ENCODE measurements at places on chromosomes 13 and 19.
A peak's percentile ranks its signal among the peaks of the same experiment; 100 is the strongest.

GRCh38 chr19:7570761-7571160, 24.9 kb upstream of the CAMSAP3 start:
- no peak for DNase-seq

GRCh38 chr19:1070931-1071791, 4.2 kb downstream of the ARHGAP45 start:
- no peak for DNase-seq

GRCh38 chr13:75699062-75699461, 62.9 kb downstream of the LMO7 start:
- no peak for DNase-seq

DNA sequence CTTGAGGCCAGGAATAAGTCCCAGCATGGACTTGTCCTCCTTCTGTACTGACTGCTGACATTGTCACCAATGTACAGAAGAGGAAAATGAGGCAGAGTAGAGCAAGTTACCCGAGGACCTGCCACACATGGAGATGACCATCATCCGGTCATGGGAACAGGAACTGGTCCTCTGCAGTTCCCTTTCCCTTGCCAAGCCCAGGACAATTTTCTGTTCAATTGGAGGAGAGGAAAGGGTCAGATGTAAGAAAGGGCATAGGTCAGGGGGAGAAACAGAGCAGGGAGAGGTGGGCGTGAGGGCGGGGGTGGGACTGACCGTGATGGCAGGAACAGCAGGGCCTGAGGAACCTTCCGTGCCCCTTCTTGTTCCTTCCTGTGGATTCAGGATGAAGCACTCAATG, 18.6 kb downstream of the PHLDB3 start:
- DNase-seq = no peak

DNA sequence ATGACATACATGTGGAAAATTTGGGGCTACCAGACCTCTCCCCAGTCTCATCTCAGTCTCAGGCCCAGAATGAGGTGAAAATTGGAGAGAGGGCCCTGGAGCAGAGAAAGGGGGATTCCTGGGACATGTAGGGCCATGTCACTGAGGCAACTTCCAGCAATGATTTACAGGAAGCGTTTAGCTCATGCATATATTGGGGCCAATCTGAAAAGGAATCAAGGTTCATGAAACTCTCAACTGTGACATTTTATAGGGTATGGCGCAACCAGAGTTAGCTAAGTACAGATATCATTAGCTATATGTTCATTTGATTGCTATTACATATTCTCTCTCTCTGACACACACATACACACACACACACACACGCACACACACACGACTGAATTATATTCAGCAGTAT, 86.3 kb downstream of the RNASEH2B start:
- DNase-seq = no peak

GRCh38 chr13:69545551-69545950, 562.1 kb upstream of the ATXN8OS start:
- peak; percentile 56 for DNase-seq

DNA sequence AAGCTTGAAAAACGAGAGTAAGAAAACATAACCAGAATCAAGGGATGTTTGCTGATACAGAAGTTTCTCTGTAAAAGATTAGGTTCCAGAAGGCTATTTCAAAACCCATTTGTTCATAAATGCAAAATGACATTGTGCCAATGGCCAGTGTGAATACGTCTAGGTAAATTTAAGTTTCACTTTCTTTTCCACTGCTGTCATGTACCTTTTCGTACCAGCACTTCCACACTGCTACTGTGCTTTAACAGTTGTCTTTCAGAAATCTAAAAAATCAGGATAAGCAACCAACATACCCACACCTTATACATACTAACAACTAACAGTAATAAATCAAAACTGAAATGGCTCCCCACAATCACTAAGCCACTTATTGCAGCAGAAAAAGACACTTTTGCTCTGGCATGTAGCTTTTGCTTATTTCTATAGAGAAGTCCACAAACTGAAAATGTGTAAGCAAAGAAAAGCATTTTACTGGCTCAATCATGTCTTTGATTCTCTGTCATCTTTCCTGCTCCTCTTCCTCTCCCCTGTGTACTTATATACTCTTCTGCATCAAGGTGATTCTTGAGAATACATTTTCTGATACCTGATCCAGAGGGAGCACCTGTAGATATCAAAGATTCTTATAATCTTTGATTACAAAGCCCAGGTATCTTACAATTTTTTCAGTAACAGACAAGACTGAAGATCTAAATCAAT, 34.3 kb downstream of the ELF1 start:
- DNase-seq = no peak

DNA sequence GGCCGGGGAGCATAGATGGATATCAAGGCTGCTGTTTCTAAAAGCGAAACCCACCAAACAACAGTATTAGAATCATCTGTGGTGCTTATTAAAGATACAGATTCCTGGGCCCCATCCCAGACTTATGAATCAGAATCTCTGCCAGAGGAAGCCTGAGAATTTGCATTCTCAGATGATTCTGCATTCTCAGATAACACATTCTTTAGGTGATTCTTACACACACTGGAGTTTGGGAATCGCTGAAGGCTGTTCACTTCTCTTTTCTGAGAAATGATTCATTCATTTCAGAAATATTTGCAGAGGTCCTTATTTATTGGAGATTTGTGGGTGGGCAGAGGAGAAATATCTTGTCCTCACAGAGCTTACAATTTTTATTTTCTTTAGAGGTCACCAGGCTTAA, 24.4 kb downstream of the ALOX5AP start:
- no peak for DNase-seq

- DNase-seq = no peak
Observed at GRCh38 chr19:30128211-30128610, 186.2 kb downstream of the URI1 start.

DNA sequence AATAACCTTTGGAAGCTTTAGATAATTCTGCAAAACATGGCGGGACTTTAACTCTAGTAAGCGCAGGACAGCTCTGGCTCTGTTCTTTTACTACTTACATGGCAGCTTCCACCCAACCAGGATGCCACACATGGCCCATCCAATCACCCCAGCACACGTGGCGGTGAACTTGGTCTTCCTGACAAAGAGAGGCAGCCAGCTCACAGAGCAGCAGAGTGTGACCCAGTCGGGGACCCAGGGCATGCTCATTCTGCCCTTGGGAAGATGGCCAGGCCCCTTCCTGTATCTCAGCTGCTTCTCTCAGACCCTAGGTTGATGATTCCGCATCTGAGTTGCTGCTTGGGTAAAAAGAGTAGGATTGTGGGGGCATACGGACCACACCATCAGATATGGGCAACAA, 172.1 kb downstream of the USP12 start:
- DNase-seq = no peak

DNA sequence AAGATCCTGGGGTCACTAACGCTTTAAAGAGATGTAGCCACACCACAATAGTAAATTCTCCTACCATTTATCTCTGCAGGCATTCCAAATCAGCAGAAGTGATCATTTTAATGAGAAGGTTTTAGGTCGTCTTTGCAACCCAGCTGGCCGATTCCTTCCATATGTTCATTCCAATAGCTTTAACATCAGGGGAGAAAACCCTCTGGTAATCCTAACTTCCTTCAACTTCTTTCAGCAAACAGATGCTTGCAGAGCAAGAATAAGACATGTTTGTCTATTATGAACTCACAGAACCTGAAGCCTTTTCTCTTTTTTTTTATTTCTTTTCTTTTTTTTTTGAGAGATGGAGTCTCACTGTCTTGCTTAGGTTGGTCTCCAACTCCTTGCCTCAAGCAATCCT, 498.6 kb upstream of the SLITRK1 start:
- no peak for DNase-seq

DNA sequence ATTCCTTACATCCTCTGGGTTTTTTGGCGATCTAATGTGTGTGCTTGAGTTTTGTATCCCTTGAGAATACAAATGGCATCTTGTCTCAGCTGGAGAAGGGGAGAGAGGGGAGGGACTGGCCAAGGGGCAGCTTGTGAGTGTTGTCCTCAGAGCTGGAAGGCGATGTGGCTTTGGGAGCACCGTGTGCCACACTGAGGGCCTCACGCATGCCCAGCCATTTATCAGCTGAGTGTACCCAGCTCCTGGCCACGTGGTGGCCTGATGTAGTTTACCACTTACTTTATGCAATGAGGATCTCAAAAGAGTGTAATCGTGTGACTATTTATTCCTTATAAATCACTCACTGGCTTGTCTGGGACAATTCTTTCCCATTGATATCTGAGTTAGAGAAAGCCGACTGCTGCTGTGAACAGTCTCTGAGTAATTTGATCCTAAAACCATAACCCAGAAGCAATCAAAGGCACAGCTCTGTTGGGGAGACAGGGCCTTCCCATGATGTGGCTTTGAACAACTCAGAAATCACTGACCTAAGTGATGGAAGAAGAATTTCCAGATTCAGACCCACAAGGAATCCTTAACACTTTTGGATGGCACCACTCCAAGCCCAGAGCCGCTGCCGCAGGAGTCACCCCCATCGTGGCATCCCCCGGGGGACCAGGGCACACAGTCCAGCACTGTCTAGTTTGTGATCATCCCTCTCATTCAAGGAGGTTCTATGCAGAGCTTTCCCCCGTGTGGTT, 53.9 kb upstream of the MTIF3 start:
- peak; percentile 42 for DNase-seq

DNA sequence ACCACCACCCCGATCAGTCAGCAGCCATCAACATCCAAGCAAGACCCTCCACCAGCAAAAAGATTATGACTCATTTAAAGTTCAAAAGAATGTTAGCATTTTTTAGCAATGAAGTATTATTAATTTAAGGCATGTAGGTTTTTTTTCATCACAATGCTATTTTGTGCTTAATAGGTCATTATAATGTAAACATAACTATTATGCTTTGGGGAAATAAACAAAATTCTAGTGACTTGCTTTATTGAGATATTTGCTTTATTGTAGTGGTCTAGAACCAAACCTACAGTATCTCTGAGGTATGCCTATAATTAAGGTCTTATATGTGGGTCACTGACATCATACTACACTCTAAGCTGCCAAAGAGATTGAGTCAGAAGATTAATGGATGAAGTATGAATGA, 20.0 kb downstream of the KLF12 start:
- DNase-seq = no peak

- peak; percentile 13 for DNase-seq
Observed at GRCh38 chr13:79966493-79966895, 374.4 kb downstream of the SPRY2 start.

DNA sequence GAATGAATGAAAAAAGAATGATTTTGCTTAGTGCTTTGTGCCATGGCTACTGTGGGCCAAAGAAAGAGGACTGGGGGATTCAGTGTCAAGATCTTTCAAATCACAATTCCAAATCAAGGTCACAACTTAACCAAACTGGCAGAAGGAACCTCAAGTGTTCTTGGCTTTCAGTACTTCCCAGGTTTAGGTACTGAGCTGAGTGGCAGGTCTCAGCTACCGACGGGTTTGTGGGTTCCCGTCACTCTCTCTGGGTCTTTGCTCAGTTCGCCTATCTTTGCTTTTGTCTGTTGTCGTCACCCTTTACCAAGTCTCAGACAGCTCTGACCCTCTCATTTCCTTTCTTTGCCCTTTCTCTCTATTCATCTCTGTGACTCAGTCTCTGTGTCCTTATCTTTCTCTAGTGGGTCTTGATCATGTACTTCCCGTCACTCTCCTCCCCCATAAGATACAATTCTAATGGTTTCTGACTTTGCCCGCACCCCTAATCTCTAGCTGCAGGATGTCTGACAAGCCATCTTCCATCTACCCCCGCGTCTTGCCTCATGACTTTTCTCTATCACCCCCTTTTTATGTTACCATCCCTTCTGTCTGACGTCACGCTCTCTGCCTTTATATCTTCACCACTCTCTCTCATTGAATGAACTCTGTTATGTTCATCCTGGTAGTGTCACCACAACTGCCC, 33.3 kb upstream of the LRRC4B start:
- no peak for DNase-seq

- peak; percentile 1 for DNase-seq
Observed at GRCh38 chr13:98751861-98752466, 508 bp downstream of the SLC15A1 start.

DNA sequence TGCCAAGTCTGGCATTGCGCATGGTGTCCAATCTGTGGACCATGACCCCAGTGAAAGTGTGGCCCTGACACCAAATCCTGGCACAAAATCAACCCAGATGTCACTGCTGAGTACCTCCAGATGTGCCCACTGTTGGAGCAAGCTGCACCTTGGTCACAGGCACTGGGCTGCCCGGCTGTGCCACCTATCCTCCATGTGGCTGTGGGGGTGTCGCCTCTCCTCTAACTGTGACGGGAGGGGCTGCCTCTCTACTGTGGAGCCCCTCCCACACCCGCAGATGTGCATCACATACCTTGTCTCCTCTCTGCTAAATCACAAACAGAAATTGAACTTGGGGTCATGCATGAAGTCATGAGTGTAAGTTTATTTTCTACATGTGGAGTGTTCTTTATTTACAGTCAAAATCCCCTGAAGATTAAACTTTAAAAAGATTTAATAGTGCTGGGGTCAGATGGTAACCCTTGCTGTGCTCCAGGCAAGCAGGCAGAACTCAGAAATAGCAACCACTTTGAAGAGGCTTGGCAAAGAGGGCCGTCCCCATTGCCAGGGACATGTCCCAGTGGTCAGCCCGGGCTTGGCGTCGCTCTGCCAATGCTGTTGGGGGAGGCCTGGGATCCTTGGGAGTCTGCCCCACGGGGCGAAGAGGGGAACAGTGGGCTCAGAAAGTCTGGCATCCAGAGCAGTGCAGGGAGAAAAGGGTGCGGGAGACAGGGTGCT, 46.4 kb upstream of the ZNF536 start:
- DNase-seq = no peak

- no peak for DNase-seq
Observed at GRCh38 chr13:21913010-21913409, 242.1 kb downstream of the FGF9 start.

GRCh38 chr19:8887364-8887763, 55.2 kb downstream of the MBD3L1 start:
- DNase-seq = no peak

GRCh38 chr19:35931874-35932202, 4.3 kb upstream of the LRFN3 start:
- DNase-seq = no peak

GRCh38 chr13:78398743-78399410, 204.5 kb downstream of the POU4F1 start:
- no peak for DNase-seq

GRCh38 chr13:47687577-47687976, 313.5 kb downstream of the SUCLA2 start:
- no peak for DNase-seq

- DNase-seq = peak; percentile 27
Observed at GRCh38 chr19:12090807-12091206, 26.3 kb downstream of the ZNF844 start.

DNA sequence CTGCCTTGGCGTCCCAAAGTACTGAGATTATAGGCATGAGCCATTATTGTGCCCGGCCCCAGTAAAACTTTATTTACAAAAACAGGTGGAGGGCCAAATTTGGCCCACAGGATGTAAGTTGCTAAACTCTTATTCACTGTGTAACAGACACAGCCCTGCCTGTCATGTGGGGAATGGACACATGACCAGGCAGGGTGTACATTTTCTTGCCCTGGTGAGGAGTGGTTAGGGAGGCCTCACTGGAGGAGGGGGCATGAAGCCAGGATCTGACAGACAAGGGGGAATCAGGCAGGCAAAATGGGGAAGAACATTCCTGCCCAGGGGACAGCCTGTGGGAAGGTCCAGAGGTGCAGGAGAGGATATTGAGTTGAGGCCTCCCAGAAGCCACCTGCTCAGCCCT, 7.4 kb upstream of the PGLS start:
- peak; percentile 48 for DNase-seq

- DNase-seq = no peak
Observed at GRCh38 chr13:21079221-21079620, 17.8 kb upstream of the LATS2 start.

- DNase-seq = no peak
Observed at GRCh38 chr13:66087269-66087710, 1142.8 kb downstream of the PCDH9 start.

- DNase-seq = no peak
Observed at GRCh38 chr19:47644199-47644598, 35.3 kb downstream of the BICRA start.

- peak; percentile 85 for DNase-seq
Observed at GRCh38 chr13:44013758-44014291, 134.1 kb downstream of the LACC1 start.

All from foreskin melanocyte (primary cell).